NAMALWA (cell line): ENCODE measurements at places on chromosomes 2 and 18.

GRCh38 chr18:74063023-74063422, 84.6 kb downstream of the FBXO15 start:
- DNase-seq = peak; percentile 77

- peak; percentile 37 for DNase-seq
Observed at GRCh38 chr2:31319406-31320175, 85.6 kb downstream of the EHD3 start.

- DNase-seq = no peak
Observed at GRCh38 chr2:157291018-157291417, 33.5 kb downstream of the GALNT5 start.

DNA sequence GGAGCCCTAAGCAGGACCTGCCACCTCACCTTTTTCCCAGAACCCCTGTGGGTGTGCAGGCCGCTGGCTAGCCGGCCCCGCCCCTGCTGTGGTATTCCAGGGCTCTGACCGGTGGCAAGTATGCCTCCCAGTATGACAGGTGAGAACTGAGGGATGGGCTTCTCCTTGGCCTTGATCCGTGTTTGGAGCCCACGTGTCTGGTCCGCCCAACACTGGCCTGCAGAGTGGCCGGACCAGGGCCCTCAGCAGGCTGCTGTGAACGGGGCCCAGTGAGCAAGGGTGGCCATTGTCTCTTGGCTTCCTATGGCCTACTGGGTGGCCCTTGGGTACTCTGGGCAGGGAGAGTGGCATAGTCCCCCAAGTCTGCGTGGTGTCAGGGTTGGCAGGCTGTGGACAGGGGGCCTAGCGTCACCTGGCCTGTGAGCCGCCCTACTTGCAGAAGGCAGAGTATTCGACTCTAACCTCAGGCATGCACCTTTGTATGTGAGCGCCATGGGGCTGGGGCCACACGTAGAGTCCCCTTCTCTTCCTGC, 1.8 kb downstream of the RNPEPL1 start:
- DNase-seq = no peak

GRCh38 chr18:34957119-34957863, 83.9 kb upstream of the MAPRE2 start:
- no peak for DNase-seq

GRCh38 chr18:58902961-58903360, 38.3 kb downstream of the ZNF532 start:
- DNase-seq = no peak

- DNase-seq = peak; percentile 77
Observed at GRCh38 chr18:59631583-59632181, 65.5 kb downstream of the CCBE1 start.

GRCh38 chr2:184599872-184600222, 1.5 kb downstream of the ZNF804A start:
- no peak for DNase-seq

GRCh38 chr2:152950126-152950525, 231.7 kb downstream of the ARL6IP6 start:
- DNase-seq = no peak

- no peak for DNase-seq
Observed at GRCh38 chr18:36335476-36336279, 38.2 kb downstream of the FHOD3 start.

- DNase-seq = no peak
Observed at GRCh38 chr2:70702711-70703395, 65.1 kb downstream of the ADD2 start.

GRCh38 chr2:235563056-235563910, 69.4 kb downstream of the AGAP1 start:
- DNase-seq = no peak

- no peak for DNase-seq
Observed at GRCh38 chr2:142975239-142975638, 97.8 kb downstream of the KYNU start.

- no peak for DNase-seq
Observed at GRCh38 chr2:157176602-157177001, 80.9 kb upstream of the GALNT5 start.

GRCh38 chr2:191578031-191578430, 99.9 kb upstream of the NABP1 start:
- DNase-seq = no peak

GRCh38 chr2:220893411-220893810, 678.7 kb downstream of the EPHA4 start:
- no peak for DNase-seq

DNA sequence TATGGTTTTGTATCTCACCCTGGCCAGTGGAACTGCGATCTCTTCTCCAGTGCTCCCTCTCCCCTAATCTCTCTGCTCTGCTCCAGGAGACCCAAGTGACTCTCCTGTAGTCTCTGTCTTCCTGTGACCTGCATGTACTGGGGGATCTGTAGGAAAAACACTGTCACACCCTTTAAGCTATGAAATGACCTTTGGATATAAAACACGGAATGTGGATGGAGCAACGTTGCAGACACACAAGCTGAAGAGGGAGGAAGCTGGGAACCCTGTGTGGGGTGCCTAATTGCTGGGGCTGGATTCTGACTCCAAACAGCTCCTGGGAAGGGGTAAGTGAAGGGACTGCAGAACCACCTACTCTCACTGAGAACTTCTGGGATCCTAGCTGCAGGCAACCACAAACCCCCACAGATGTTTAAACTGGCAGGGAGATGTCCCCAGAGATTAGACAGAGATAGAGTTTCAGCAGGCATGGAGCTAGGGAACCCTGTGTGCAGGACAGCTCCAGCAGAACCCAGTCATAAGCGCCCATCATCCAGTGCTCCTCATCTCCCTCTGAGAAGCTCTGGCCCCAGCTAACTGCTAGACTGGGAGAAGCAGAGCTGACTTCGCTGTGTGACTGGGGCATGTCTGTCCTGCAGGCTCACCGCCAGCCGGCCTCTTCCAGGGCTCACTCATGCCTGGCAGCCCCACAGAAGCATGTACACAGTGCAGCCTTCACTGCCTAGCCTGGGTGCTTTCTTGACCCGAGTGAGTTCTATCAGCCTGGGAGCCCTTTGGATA, 482.7 kb upstream of the SETBP1 start:
- no peak for DNase-seq

DNA sequence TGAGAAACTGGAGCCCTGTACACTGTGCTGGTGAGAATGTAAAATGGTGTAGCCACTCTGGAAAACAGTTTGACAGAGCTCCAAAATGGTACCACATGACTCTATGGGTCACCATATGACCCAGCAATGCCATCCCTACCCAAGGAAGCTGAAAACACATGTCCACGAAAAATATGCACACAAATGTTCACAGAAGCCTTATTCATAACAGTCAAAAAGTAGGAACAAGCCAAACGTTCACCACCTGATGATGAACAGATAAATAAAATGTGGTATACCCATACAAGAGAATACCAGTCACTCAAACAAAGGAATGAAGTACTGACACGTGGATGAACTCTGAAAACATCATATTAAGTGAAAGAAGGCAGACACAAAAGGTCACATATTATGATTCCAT, 4.6 kb downstream of the AFG3L2 start:
- DNase-seq = no peak

- no peak for DNase-seq
Observed at GRCh38 chr2:220998156-220998555, 573.9 kb downstream of the EPHA4 start.

- DNase-seq = no peak
Observed at GRCh38 chr2:193517615-193518014, 1322.9 kb upstream of the TMEFF2 start.

DNA sequence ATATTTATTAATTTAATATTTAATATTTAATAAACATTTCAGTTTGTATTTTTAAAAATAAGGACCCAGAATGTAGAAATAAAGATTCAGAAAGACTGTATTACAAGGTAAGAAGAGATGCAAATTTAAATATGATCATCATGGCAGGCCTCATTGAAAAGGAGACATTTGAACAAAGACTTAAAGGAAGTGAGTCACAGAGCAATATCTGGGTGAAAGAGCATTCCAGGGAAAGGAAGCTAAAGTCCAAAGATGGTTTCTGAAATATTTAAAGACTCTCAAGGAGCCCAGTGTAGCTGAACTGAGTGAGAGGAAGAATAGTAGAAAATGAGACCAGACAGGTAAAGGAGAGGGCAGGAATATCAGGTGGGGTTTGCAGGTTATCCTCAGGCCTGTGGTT, 5.9 kb downstream of the SCYGR4 start:
- DNase-seq = no peak

GRCh38 chr2:188940171-188940570, 34.0 kb upstream of the COL3A1 start:
- DNase-seq = no peak

DNA sequence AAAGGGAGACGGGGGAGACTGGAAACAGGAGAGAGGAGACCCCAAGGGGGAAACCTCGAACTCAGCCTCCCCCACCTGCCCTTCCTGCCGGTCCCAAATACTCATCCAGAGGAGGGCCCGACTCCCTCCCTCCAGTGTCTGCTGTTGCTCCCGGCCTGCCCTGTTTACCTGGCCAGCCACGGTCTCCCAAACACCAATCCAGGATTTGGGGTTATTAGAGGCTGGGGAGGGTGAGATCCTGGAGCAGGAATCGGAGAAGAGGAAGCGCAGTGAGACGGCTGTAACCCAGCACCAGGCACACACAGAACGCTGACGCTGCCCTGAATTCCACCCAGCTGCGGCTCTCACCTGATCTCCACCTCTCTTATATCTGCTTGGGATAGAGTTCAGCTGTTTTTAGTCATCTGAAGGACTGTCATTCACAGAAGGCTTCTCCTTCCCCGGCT, 213.0 kb downstream of the TNS1 start:
- DNase-seq = no peak
